NCI-H146 (cell line): ENCODE measurements at places on chromosomes 4 and X.

DNA sequence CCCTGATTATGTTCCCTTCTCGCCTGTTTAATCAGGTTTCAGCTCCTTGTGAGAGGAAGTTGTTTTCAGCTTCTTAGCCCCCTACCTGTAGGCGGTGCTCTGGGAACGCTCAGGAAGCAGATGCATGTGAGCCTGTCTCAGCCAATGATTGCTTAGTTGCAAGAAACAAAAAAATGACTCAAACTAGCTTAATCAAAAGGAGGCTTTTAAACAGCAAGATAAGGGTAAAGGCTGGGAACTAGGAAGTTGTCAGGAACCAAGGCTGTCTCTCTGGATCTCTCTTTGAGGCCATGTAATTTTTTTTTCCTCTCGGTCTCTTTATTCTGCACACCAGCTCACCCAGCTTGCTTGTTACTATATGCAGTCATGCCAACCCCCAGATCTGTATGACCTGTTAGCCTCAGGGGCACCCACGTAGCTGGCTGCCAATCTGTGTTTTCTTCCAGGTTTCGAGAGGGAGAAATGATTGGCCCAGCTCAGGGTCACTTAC lies 109.1 kb downstream of the PTTG2 start:
- DNase-seq = peak; percentile 28

DNA sequence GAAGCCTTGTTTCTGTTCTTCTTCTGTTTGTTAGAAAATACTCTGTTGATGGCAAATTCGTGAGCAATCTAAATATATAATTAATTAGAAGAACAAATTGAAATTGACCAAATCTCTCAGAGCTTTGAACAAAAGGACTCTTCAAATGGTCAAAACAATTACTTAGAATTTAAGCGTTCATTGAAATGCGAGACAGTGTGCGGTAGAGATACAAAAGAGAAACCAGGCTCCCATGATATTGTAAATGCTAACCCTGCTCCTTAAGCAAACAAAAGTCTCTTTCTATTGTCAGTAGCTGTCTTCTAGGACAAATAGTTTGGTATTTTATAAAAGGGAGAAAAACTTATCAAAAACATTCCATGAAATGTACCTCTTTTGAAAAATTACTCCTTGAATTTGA lies 453.4 kb upstream of the MAGEB2 start:
- DNase-seq = no peak

DNA sequence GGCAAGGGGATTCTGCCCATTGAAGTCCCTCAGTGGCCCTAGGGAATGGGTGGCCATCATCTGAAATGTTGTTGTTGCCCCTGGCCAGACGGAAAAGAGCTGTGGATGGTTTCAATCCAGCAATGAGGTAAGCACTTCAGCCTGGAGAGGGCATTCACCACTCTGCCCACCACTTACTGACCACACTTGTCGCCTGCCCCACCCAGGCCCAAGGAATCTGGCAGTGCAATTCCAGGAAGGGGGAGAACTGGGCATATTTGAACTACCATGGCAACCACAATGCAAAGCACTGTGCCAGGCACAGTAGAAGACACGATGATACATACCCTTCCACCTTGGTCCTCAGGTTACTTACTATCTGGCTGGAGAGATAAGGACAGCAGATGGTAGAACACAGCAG lies 161.6 kb downstream of the PDGFRA start:
- no peak for DNase-seq

GRCh38 chr4:14667624-14668151 lies 334.6 kb upstream of the CPEB2 start:
- DNase-seq = peak; percentile 10

GRCh38 chr4:137946453-137947174 lies 295.5 kb downstream of the SLC7A11 start:
- no peak for DNase-seq

- no peak for DNase-seq
Observed at GRCh38 chr4:72378901-72379300, 190.1 kb downstream of the ADAMTS3 start.

GRCh38 chrX:13658602-13659001 lies 5.7 kb downstream of the TCEANC start:
- peak; percentile 25 for DNase-seq

DNA sequence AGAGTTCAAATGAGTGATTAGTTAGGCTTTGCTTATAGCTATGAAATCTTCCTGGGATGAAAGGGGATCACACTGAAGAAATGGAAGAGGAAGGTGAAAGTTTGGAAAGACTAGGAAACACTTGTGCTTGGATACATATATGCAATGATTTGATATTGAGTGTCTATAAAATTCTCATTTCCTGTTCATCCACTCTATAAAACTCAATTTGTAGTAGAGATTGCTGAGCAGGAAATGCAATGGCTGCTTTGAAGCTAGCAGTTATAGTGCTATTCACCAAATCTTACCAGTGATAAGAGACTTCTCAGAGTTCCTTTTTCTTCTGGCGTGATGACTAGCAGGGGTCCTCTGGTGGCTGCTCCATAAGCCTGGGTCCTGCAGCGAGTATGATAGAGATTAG lies 128.1 kb upstream of the HPF1 start:
- DNase-seq = no peak

GRCh38 chr4:73883306-73883705 lies 14.1 kb downstream of the CXCL1 start:
- no peak for DNase-seq

DNA sequence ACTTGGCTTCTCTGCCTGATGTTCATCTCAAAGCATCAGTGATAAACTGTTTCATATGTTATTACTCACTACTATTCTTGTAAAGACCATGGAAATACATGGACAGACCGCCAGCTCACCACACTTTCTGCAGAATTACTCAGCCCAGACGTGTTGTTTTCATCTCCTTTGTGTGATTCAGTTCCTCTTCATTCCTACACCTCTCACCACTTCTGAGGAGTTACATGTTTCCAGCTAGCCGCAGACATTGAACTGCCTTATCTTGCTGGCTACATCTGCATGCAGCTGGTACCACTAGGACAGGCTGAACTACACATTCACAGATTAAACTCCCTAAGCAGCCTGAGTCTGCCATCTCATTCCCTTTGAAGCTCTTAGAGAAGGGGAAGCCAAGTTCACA lies 443.2 kb upstream of the FGF16 start:
- no peak for DNase-seq

DNA sequence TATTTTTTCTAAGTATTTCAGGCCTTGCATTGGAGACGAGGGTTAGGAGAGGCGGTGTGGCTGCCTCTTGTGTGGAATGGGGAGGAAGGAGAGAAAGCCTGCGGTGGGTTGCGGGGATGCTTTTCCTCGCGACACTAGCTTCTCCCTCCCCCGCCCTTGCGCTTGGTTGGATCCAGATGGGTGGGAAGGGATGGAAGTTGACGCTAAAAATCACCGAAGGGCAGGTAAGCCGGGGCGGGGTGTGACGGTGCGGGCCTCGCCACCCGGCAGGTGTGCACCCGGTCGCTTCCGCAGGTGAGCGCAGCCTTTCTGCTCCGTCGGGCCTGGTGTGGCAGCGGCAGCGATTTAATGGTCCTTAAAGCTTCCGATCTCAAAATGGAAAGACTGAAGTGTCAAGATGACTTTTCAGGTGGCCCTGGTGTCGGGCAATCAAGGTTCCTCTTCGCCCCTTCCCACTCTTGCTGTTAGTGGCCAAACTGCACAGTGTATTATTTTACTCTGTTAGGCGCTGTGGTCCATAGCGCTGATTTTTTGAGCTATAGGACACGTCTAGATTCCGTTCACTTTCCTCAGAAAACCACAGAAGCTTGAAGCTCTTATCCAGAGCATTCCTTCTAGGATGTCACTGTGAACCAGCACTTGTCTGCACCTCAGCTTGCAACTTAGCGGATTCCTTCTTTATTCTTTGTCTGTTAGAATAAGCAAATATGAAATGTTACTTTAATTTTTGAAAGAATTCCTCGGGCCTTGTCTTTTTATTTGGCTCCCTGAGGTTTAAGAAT lies 765 bp downstream of the ENOPH1 start:
- peak; percentile 78 for DNase-seq

- DNase-seq = no peak
Observed at GRCh38 chr4:75069493-75070074, 136.7 kb downstream of the PARM1 start.

DNA sequence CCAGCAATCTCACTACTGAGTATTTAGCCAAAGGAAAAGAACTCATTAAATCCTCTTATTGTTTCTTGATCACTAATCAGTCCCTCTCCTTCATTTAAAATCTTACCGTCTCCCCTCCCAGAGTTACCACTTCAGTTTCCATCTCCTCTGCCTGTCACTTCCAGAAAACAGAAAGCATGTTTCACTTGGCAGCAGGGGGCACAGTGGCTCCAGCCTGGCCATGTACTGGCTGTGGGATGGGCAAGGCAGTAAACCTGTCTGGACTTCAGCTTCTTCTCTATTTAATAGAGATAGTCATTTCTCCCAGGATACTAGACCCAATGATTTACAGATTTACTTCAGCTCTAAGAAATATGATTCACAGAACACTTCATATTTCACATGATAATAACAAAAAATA lies 63.2 kb downstream of the CD40LG start:
- DNase-seq = peak; percentile 25

DNA sequence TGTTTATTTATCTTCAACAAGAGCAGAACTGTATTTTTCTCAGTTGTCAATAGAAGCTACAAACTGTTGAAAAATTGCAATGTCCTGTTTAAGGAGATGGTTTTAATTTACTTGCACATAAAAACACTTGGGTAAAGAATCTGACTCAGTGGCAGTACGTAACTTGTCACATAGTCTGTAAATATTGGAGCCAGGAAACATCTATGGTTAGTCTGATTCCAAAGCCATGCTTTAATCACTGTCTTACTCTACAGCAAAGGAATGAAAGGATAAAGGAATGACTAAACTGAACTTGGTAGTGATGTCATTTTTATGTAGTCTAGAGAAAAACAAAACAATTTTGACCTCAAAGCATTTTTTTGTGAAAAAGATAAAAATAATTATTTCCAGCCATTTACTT lies 537.2 kb downstream of the STIM2 start:
- no peak for DNase-seq

GRCh38 chr4:156420623-156421022 lies 467.0 kb upstream of the CTSO start:
- no peak for DNase-seq

DNA sequence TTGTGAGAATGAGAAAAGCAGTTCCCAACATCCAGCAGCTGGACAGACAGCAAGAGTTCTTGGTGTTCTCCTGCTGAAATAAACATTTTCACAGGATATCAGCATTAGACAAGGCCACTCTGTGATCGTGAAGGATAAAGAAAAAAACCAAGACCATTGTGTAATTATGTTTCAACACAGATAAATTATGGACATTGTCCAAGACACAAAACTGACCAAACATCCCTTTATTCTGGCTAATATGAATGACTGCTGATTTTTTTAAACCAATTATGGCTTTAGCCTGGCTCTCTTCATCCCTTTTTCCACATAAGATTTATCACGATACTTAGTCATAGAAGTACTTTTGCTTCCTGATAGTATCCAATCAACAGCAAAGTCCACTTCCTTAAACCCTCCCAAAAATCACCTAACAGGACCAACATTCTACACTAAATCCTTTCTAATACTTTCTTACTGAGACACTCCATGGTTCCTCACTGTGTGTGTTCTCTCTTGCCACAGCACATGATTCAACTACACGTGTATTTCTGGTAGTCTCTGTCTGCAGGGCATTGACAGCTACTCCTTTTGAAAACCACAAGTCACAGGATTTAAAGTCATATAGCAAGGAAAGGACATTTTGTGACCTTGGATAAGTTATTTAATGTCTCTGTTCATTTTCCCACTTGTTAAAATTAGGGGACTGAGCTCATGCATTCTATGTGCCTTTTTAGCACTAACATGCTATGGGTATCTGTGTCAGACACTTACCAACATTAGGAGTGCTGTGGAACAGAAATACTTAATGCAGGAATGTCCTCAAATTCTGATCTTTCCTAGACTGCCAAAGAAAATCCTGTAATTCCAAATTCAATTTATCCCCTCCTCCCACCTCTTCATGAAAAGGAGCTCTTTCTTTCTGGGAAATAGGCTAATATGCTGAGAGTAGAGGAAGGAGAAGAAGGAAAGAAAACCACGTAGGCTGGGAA lies 137.2 kb upstream of the PGRMC2 start:
- DNase-seq = no peak

- DNase-seq = no peak
Observed at GRCh38 chr4:152590179-152591031, 54.5 kb upstream of the FBXW7 start.
